Esophagus squamous epithelium (tissue), 5 donors: ENCODE measurements at places on chromosomes 3 and 15.

DNA sequence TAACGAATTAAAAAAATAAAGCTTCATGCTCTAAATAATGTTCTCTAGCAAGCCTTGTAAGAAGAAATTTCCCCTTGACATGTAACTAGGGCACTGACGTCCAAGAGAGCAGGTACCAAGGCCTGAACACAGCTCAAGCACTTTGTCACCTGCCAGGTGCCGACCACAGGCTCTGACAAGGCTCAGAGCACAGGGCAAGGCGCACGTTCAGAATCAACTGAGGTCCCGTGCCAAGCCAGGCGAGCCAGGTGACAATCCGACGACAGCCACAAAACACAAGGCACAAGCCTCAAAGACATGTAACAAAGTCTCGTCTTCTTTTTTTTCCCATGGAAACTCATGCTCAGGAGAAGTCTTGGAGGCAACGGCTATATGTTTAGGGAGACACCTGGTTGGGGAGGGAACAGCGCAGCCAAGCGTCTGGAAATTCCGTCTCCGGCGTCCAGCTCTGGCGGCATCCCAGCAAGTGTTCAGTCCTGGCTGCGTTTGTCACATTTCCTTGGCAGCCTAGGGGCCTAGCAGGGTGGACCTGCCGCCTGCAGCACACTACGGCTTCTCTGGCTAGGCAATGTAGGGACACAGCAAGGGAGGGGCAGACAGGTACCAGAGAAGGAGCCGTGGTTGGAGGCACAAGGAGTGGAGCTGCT, 76.7 kb downstream of the ADAMTS17 start:
- no peak for DNase-seq

- DNase-seq = no peak
These were observed 2.7 kb downstream of the TMEM108 start for GRCh38 chr3:133040696-133041523.

- no peak for DNase-seq
These were observed 152.9 kb upstream of the LPP start for GRCh38 chr3:188001093-188001492.

DNA sequence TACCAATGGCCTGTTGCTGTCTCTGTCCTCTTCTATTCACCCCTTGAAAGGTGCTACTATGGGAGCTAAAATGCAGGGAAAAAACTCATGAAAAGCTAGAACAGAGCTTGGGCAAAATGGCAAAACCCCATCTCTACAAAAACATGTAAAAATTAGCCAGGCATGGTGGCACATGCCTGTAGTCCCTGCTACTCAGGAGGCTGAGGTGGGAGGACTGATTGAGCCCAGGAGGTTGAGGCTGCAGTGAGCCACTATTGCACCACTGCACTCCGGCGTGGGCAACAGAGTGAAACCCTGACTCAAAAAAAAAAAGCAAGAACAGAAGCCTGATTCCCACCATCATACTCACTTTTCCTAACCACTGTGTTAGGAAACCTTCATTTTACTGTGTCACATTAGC, 1.9 kb downstream of the MAP4 start:
- no peak for DNase-seq

DNA sequence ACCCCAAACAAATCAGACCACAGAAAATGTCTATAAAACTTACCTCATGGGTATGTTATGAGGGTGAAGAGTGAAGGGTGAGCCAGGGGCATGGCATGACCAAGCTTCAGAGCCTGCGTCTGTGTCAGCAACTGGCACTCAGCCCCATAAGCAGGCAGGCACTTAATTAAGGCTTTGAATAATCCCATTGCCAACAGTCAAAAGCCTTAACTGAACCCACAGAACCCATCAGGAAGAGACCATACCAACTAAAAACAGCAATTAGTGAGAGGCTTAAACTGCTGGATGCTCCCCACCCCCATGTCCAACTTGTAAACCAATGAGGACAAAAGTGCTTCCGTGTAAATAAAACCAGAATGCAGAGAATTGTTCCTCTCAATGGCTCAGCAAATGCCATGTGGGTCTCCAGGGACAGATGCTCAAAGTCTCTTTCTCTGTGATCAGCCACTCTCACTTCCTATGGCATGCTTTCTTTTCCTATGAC, 126.0 kb downstream of the MYLK start:
- no peak for DNase-seq

GRCh38 chr15:47405365-47406162, 311.7 kb upstream of the SEMA6D start:
- DNase-seq = no peak

- no peak for DNase-seq
These were observed 7.4 kb upstream of the FGF7 start for GRCh38 chr15:49415638-49416037.

GRCh38 chr15:27693280-27693679, 405.8 kb downstream of the OCA2 start:
- DNase-seq = no peak

DNA sequence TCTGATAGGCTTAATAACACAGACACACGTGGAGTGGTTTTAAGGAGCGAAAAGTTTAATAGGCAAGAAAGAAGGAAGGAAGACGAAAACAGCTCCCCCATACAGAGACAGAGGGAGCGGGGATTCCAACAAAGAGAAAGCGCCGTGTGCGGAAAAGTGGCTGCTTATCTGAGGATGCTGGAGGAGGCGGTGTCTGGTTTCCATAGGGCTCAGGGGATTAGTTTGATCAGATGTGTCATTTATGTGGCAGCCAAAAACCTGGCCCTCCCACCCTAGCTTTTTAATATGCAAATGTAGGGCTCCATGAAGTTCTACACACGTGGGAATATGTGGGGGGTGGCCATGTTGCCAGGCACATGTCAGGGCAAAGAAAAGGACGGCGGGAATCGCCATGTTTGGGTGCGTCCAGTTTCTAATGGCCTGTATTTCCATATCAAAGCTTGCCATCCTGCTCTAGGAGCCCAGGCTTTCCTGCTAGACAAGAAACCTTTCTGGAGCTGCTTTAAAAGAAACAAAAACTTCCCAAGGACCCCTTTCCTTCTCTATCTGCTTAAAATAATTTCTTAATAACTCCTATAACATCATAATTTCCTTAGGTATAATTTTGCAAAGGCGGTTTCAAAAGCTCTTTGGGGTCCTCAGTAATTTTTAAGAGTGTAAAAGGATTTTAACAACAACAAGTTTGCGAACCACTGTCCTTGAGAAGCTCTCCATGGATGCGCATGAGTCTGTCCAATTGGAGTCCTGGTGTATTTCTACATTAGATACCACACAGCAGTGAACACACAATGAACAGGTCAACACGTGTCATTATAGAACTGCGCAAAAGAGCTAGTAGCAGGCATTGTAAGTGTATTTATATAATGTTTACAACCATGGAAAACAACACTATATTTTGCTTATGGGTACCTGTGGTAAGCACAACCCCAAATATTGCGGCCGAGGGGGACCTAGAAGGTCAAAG, 622 bp upstream of the ZNF589 start:
- DNase-seq = no peak

DNA sequence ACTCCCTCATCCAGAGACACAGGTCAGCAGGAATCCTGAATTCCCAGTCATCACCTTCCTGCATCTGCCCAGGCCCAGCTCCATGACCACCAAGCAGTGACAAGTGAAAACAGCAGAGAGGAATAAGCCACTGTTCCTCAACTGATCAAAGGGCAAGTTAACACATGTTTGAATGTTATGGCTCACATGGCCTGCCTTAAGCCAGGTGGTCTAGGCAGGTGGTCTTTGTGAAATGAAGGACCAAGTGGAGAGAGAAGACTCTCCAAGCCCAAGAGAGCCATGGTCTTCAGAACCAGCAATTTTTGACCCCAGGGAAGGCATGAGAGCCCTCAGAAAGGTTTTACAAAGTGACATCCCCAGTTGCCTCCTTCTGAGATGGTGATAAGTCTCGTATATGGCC, 161.8 kb downstream of the EPHB1 start:
- DNase-seq = no peak

DNA sequence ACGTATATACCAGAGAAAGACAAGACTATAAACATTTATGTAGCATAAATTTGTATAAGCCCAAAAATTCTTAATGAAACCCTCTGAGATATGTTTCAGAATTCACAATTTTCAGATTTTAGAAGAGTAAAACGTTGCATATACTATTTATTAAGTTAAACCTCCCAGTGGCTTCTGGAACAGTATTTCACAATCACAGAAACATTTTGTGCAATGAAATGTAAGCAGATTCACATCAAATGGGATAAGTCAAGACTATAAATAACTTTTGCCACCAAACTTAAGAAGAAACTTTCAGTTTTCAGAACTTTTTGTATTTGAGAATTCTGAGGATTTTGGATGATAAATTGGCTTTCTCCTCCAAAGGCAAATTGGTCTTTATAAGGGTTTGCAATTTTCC, 9.2 kb downstream of the SLTM start:
- DNase-seq = no peak

- no peak for DNase-seq
These were observed 31.5 kb upstream of the ADCY5 start for GRCh38 chr3:123480428-123480827.

DNA sequence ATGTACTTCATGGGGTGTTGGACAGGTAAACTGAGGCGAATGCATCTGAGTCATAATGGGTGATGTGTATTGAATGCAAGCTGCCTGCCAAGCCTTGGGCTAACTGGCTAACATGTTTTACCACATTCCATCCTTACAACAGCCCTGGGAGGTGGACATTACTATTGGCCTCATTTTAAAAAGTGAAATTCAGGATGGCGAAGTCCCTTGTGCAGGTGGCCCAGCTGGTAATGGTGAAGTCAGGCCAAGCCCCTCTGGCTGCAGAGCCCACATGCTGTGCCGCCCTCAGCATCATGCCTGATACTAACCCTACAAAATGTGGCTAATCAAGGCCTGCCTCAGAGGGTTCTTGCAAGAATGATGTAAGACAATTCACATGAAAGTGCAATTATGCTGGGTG, 60.0 kb upstream of the CHD2 start:
- DNase-seq = no peak

DNA sequence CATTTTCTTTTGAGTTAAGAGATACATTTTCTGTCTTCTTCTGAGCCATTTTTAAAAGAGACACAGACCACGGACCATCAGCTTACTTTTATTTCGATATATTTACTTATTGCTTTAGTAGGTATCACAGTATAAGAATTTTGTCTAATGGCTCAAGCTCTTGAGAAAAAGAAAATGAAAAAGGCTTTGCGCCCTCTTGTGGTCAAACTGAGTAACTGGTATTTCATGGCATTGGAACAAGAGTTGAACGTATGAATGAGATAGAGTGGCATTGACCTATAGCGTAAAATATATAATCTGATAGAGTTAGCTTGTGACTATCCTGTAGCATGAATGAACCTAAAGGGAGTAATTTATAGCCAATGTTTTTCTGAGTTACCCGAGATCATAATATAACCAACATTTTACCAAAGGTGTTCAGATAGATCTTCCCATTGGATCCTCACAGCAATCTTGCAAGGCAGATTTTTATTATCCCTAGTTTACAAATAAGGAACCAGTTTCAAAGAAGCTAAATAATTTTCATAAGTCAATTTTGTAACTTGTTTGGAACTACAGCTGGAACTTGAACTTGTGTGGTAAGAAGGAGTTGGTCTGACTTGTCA, 154.6 kb downstream of the POLR2M start:
- DNase-seq = no peak

GRCh38 chr3:64925575-64925974, 237.8 kb upstream of the ADAMTS9 start:
- DNase-seq = no peak

- no peak for DNase-seq
These were observed 48.0 kb upstream of the SLCO2A1 start for GRCh38 chr3:134077649-134078161.

DNA sequence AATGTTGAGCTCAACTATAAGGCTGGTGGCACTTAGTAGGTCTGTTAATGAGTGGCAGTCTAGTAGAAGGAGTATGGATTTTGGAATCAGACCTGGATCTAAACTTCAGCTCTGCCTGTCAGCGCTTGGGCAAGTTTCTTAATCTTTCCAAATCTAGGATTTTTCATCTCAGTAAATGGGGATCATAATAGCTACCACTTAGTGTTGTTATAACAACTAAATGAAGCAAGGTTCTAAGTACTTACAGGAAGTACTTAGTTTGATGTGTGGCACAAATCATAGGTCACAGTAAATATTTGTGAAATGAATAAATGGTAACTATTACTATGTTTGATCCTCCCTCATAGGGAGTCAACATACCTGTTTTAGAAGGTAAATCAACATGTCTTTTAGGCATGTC, 31.4 kb downstream of the SLC49A4 start:
- DNase-seq = no peak

DNA sequence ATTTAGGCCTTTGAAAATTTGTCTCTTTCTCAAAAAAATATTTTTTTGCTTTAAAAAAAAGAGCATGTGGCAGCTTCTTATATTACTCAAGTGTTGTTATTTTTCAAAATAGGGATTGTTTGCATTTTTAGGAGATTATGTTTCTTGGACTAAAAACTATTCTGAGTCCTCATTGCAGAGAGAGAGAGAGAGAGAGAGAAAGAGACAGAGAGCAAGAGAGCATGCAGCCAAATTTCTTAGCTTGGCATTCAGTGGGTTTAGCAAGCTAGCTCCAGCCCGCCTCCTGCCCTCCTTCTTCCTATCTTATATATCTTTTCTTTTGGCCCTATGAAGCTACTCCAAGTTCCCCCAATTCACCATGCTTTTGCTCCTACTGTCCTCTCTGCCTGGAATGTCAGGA, 55.7 kb downstream of the CEMIP start:
- DNase-seq = no peak

DNA sequence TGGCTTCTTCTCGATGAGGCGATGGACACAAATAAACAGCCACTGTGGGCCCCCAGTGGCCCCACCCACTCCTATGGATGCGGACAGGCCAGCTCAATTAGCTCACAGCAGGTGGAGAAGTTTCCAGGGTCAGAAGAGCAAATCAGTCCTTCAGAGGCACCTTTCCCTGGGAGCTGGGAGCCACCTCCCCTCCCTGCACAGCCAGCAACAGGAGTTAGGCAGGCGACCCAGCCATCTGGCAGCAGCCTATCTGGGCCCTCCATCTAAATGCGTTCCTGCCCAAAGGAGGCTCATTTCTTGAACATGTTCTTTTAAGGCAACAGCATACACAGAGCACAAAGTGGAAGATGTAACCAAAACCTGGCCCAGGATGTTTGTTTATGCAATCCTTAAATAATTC, 211.9 kb upstream of the ARRDC4 start:
- DNase-seq = no peak

GRCh38 chr15:70269311-70269911, 171.7 kb upstream of the TLE3 start:
- no peak for DNase-seq

DNA sequence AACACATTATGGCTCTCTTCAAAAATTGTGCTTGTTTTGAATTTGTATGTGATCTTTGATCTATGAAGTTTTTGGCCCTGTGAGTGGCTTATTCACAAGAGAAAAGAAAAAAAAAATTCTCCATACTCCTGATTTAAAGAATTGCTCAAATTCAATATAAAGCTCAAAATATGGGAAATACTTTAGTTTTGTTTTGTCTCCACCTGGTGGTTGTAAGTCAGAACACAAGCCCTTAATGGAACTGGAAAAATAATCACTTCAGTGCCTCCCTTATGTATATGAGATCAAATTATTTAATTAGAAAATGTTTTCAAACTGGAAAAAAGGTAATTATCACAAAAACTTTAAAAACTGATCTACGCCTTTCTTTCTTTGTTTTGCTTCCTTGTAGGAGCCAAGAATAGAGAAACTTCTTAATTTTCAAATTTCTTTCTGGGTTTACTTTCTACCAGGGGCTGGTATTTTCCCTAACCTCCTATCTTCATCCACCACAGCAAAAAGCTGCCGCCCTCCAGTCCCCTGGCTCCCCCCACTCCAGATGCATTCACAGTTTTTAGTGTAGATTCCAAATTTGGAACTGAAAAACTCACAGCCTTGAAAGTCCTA, 50.6 kb downstream of the SERP1 start:
- no peak for DNase-seq

- no peak for DNase-seq
These were observed 275.9 kb downstream of the ZIC4 start for GRCh38 chr3:147130461-147130860.
